ENCODE measurements at places on chromosomes 16 and 17.

DNA sequence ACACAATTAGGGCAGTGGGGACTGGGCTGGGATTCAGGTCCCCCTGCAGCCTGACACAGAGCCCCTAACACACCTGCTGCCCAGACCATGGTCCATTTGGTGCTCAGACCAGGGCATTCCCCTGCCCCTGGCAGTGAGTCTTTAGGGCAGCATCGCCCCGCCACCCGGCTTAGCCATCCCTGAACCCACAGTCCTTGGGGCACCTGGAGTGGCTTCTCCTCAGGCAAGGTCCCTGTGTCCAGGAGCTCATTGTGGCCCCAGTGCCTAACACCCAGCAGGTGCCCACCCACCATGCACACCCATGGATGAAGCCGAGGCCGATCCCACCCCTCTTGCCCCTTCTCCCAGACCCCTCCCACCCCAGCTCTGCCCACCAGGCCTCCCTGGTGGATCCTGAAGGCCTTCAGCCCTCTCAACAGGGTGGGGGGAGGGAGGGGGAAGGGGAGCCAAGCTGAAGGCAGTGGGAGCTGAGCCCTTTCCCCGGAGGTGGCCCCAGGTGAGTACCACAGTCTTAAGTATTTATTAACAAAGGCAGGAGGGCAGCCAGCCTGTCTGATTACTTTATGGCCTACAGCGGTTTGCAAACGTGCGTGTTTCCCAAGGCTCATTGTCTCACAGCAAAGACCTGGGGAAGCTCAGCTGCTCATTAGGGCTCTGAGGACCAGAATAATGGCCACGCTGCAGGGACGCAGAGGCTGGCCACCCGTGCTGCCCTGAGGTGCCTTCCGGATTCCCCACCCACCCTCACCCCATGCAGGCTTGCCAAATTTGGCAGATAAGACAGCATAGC, 38.5 kb downstream of the RBFOX3 start:
- no peak for DNase-seq

GRCh38 chr17:73137376-73137775, 27.4 kb upstream of the SSTR2 start:
- DNase-seq = no peak

DNA sequence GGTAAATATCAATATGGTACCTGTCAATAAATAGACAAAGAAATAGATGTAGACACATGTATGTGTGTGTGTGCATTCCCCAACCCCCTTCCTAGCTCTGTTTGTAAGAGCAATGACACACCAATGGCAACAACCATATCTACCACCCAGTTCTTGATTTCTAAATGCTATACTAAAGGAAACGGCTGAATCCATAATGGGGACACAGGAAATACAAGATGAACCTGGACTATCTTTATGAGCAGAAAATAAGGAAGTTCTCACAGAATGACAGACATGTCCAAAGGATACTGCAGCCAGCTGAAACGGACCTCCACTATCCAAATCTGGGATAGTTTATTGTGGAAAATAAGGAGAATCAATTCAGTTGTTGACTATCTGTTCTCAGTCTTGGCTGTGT, 75.3 kb downstream of the MYO1D start:
- no peak for DNase-seq

DNA sequence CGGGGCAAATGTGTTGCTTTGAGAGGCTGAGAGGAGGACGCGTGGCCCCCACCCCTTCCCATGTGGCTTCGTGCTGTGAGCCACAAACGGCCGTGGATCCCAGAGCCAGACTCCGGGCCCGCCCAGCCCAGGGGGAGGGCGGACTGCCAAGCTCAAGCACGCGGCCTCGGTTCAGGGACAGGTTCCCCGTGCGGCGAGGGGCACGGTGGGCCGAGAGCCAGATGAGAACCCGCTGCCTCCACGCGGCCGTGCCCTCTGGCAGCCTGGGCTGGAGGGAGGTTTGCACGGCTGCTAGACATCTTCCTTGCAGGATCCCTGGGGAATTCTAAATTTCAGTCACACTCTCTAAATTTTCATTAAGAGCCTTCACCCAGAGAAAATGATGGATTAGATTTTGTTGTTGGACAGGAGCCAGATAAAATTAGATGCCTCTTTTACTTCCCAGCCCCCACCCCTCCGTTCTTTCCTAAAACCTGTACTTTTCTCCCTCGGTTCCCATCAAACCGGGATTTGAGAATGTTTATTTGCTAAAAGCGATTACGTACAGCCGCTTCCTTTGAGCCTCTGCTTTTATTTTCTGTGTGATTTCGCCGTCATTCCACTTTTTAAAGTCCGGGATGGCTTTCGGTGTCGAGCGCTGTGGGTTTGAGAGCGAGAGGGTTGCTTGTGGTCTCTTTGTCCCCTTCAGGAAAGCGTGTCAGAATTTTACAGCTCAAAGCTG, 25.0 kb upstream of the GNG13 start:
- DNase-seq = no peak

- DNase-seq = no peak
Observed at GRCh38 chr17:17820463-17821158, 16.2 kb downstream of the SREBF1 start.

GRCh38 chr17:80289616-80290015, 29.0 kb downstream of the RNF213 start:
- no peak for DNase-seq

DNA sequence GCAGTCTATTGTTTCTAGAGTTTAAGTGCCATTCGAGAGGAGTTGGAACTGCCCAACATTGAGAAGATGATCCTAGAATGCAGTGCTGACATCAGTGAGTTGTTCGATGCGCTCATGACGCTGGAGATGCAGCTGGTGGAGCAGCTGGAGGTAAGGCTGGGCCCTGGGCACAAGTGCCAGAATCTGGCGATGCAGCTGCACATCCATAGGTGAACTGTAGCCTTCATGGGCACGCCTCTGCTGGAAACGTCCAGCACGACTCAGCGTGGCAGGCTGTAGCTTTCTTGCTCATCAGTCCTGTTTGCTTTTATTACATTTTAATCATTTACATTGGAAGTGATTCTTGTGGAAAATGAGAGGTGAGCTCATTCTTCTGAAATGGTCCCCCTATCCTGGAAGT, 31.7 kb downstream of the DRC3 start:
- no peak for DNase-seq

- DNase-seq = no peak
Observed at GRCh38 chr17:49316258-49316570, 45.8 kb downstream of the ZNF652 start.

- DNase-seq = no peak
Observed at GRCh38 chr16:50547340-50548124, 664 bp upstream of the NKD1 start.

DNA sequence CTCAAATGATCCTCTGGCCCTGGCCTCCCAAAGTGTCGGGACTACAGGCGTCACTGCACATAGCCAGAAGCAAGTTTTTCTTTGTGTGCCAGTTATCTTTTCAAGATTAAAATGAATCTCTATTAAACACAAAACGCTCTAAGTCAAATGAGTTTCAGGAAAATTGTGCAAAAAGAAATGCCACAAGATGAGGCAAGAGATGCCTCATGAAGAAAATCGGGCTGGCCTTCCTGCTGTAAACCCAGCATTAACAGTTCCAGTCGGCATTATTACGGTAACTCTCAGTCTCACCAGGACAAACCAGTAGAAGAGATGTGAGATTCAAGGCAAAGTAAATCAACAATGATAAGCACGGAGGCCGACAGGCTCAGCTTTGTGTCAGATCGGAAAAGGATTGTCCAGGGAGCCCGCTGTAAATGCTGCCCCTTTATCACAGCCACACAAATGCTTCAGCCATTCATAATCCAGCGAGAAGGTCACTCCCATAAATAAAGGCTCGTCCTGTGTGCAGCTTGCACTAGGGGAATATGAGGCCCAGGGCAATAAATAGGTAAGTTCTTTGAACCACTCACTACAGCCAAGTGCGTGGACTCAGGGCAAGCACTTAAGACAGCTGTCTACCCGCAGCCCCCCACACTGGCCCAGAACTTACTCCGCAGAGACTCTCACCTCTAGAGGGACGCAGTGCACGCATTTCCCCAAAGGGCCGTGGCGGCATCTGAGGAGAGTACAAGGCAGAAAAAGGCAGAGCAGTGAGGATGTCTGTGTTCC, 27.2 kb downstream of the NPLOC4 start:
- DNase-seq = no peak

- DNase-seq = no peak
Observed at GRCh38 chr17:76384987-76385891, 830 bp downstream of the SPHK1 start.

All from AG09319 (cell line).